Activated CD8-positive, alpha-beta memory T cell treated with anti-CD3 and anti-CD28 coated beads for 48 hours (primary cell): ENCODE measurements at places on chromosomes 4 and X.

DNA sequence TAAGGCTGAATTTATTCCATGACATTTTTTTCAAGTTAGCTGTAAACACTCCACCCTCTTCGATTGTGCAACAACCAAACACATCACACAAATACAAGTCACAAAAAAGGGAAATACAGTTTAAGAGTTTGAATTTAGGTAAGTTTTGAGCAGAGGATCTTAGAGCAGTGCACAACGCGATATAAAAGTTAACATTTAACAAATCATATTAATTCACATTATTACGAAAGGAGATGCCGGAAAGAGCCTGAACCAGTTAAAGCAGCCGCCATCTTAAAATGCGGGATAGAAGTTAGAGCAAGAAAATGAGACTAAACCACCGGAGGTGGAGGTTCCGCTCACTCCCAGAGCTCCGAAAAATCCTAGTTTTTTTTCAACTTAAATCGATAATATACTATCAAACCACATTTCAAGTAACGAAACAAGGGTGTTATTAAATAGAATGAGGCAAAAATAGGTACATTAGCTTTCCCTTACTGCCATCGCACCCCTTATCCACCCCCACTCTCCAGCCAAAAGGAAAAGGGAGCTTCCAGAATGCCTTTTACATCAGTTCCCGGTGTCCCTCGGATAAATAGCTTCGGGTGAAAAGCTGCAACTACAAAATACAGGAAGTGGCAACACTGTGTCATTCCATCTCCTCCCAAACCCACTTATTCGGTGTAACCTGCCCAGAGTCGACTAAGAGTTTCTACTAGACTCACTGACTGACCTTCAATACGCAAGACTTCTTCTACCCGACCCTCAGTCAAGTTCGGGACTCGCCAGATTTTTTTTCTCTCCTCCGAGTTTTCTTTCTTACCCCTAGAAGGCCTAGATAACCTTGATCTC lies 1.9 kb downstream of the UBE2D3 start:
- no peak for DNase-seq

GRCh38 chr4:64883087-64883807 lies 474.0 kb upstream of the TECRL start:
- no peak for DNase-seq

GRCh38 chr4:89759426-89759825 lies 77.5 kb downstream of the SNCA start:
- no peak for DNase-seq

DNA sequence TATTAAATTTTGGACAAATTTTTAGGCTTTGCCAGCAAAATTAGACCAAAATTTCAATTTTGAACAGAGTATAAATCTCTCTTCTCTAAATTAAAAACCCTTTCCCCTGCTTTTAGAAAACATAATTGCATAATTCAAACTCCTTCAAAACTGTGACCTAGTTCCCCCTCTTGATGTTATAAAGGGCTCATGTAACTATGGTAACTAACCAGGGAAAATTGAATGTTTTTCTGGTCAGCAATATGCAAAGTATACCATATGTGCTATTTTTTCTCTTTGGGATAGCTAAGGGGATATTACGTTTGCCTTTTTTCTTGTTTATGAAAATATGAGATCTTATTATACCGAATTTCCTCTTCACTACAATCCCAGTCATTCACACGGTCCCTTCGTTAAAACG lies 5.1 kb upstream of the ING2 start:
- DNase-seq, result no peak

DNA sequence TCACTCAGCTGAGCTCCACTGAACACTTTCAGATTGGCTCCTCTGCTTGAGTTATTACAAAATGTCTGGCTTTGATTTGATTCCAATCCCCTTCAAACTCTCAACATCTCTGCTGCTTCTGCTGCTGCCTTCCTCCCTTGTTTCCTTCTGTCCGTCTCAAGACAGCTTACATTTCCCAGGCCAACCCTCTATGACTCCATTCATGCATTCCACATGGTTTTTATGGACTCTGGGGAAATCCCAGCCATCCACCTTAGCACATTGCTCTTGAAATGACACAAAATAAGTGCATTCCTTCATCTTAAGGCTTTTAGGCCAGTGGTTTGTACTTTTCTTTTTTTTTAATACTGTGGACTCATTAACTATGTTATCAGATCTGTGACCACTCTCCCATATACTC lies 68.5 kb upstream of the TMEM164 start:
- DNase-seq, result no peak

GRCh38 chrX:43604753-43605152 lies 51.3 kb upstream of the MAOA start:
- no peak for DNase-seq

DNA sequence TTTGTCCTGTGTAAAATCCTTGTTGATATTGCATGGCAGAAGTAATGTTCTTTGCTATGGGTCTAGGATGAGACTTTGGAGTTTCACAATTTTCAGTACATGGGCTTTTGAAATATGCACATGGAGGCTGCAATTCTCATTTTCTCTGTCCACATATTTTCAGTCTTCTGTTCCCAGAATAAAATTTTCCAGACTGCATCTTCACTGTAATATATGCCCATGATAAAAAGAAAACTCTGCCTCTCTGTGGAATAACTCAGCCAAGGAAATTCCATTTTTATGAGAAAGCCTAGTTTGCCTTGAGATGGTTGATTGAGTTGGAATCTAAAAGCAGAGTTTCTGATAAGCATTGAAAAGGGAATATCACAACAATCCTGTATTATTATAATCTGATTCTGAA lies 601.4 kb upstream of the AADAT start:
- DNase-seq, result no peak

- no peak for DNase-seq
These were observed 219.7 kb upstream of the FGF13 start for GRCh38 chrX:138931212-138931611.
